B cell (primary cell): ENCODE measurements at places on chromosomes 6 and 20. TPM values are rescaled to one million over a fixed set of nuclear protein-coding genes. Genes with fewer than 3 reads are reported as not detected.

- no peak for DNase-seq
Measured at GRCh38 chr6:156866220-156867015, 89.2 kb downstream of the ARID1B start.

GRCh38 chr6:71254323-71254722, 34.3 kb upstream of the OGFRL1 start:
- DNase-seq: no peak

- DNase-seq: no peak
Measured at GRCh38 chr6:16691324-16691723, 69.9 kb downstream of the ATXN1 start.

DNA sequence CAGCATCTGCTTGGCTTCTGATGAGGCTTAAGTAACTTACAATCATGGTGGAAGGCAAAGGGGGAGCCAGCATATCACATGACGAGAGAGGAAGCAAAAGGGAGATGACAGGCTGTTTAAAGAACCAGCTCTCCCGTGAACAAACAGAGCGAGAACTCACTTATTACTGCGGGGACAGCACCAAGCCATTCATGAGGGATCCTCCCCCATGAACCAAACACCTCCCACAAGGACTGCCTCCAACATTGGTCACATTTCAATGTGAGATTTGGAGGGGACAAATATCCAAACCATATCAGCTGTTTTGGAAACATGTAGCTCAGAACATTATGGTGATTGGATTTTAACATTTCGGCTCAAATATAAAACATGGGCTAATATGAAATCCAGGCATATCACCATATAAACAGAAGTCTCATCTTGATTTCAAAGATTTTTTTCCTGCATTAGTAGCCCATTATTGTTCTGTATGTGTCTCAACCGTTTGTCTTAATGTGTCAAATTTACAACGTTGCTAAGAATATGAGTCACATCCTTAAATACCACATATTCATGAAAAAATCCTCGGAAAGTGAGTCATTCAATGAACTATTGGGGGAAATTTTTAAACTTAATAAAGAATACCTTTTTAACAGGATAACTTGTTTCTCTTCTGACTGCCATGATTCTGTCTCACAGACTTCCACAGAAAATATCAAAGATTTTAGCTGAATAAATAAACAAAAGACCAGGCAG, 894.3 kb downstream of the TFAP2A start:
- DNase-seq: no peak

- DNase-seq: no peak
Measured at GRCh38 chr20:54397292-54398140, 77.9 kb upstream of the DOK5 start.

The HCK gene
- 48.1 and 48.6 TPM in 2 replicates for total RNA-seq

DNA sequence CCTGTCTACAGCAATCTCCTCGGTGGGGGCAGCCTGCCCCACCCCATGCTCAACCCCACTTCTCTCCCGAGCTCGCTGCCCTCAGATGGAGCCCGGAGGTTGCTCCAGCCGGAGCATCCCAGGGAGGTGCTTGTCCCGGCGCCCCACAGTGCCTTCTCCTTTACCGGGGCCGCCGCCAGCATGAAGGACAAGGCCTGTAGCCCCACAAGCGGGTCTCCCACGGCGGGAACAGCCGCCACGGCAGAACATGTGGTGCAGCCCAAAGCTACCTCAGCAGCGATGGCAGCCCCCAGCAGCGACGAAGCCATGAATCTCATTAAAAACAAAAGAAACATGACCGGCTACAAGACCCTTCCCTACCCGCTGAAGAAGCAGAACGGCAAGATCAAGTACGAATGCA, 19.4 kb downstream of the PRDM1 start:
- no peak for DNase-seq
